Type B pancreatic cell (in vitro differentiated cells): ENCODE measurements at places on chromosomes 1 and 21.

DNA sequence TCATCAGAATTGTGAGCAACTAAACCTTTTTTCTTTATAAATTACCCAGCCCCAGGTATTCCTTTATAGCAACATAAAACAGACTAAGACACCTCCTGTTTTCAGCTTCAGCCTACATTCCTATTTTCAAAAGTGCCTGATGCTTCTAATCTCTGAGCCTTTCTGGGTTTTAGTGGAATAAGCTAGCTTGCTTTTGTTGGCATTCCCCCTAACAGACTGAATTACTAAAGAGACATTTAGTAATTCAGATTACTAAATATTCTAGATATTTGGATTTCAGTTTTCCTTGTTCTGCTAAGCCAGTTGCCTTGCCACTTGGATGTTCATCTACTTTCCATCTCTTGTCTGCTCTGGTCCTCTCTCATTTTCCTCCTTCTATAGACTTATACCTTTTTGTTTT lies 10.5 kb upstream of the GNG12 start:
- no peak for DNase-seq

- DNase-seq: no peak
Measured at GRCh38 chr1:244836584-244836983, 1.1 kb downstream of the COX20 start.

GRCh38 chr21:42670884-42671283 lies 17.5 kb downstream of the PDE9A start:
- DNase-seq: no peak

DNA sequence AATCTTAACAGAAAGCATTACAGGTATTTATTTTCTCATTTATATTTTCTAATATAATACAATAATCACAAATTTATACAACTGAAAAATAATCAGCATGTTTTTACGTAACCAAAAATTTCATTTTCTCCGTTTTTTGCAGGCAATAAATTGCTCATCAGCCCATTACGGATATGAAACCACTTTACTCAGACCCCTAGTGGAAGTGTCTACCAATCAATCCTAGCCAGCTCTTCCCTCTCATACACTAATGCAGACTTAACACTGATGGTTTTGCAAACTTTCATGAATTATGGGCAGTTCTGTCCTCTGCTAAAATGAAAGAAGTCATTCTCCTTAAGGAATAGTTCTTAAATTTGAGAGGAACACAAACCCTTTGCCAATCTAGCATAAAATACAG lies 124.7 kb downstream of the EIF4G3 start:
- no peak for DNase-seq

- no peak for DNase-seq
Measured at GRCh38 chr1:179124873-179125272, 43.0 kb downstream of the TOR3A start.

DNA sequence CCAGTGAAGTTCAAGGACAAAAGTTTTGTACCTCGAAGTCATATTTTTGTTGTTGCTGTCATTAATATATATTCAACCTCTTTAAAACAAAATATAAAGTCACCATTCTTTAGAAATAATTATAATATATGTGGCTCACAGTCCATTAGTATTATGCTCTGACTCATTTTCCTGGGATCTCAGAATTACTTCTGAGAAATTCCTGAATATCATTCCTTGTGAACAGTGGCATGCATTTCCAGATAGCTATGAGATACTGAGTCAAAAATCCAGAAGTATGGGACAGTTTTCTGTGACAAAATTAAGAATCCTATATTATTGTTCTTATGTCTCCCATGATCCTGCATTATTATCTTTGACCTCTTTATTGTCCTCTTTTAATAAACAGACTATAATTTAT lies 13.8 kb upstream of the RGS21 start:
- DNase-seq: no peak

DNA sequence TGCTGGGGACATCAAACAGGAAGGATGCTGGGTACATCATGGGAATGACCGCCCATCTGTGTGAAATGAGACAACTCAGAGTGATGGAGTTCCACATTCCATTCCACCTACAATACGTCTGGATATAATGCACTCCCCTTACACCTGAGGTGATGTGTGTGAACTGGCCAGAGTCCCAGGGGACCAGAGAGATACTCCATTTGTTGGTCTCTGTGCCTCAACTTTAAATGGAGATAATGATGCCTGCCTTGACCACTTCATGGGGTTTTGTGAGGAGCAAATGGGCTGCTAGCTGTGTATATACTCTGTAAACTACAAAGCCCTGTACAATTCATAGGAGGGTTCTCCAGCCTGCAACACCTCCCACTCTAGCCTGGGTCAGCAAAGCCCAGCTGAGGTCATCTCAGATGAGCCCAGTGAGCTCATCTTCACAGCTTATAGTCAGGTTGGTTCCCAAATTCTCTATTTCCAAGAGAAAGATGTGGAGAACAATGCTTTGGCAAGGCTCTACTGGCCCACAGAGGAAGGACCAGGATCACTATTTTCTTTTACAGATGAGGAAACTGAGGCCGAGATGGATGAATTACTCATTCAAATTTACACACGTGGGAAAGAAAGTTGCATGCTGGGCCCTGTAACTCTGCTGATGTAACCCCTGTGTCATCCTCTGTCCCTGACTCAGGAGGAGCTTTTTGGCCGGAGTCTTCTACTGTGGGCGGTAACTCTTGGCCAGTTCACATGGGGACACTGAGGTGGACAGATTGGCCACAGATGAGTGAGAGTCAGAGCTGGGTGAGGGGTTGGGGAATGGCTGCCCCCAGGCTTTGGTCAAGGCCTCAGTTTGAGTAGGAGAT lies 105.6 kb upstream of the GCLM start:
- no peak for DNase-seq

DNA sequence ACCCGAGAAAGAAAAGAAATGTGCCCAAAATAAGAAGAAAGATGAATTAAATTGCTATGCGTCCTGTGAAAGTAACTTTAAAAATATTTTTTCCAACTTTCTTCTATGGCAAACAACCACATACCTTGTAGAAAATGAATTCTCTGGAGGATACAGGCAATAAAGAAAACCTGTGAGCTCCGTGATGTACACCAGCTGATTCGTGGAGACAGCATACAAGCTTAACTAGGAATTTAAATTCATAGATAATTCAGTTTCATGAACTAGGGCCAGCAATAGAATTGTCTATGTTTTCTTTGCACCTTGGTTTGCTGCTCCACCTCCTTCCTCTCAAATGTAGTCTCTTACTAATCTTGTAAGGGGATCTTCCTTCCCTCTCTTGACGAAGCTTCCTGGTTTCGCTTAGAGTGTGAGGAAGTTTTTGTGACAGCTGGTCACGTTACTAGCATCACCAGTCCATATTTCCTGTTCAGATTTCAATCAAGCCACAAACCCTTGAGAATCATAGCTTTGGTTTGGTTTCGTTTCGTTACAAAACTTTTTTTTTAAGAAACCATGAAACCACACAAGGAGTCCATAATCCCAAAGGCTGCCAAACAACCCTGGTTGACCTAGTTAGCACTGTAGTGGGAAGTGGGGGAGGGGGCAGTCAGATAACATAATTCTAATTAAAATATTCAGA lies 35.8 kb downstream of the GREM2 start:
- DNase-seq: no peak

DNA sequence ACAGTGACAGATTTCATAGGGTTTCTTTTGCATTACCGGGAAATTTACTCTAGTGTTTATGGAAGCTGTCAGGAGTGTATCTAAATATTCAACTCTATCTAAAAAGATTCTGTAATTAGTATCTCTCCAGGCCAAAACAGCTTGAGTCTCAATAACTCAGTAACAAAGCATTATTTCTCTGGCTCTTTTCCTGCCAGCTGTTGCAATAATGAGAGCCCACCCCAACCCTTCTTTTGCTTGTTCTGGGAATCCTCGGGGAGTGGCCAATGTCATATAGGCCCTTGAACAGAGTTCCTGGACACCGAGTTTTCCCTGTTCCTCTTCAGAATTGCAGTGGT lies 120.1 kb upstream of the SGIP1 start:
- DNase-seq: no peak

GRCh38 chr1:92837062-92837461 lies 5.2 kb downstream of the RPL5 start:
- no peak for DNase-seq

- DNase-seq: no peak
Measured at GRCh38 chr1:205630651-205631009, 1.2 kb downstream of the ELK4 start.

DNA sequence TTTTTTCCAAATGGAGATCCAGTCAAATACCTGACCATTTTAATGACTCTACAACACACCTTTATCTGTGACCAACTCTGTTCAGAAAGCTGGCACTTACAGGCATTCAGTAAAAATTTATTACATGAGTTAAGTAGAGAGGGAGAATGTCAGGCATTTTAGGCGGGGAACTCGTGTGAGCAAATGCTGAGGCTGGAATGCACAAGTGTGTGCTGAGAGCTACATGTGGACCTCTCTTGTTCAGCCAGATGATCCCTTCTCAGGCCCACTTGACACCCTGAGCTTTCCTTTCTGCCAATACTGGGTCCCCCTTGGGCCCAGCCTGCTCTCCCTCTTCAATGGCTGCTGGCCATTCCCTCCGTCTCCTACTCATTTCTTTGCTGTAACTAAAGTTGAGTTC lies 11.7 kb downstream of the PPIH start:
- DNase-seq: no peak

GRCh38 chr21:36540700-36541099 lies 60.8 kb upstream of the CLDN14 start:
- DNase-seq: no peak

- no peak for DNase-seq
Measured at GRCh38 chr1:27397110-27397509, 4.7 kb downstream of the GPR3 start.

- DNase-seq: no peak
Measured at GRCh38 chr1:55117941-55118340, 78.6 kb downstream of the PCSK9 start.

- no peak for DNase-seq
Measured at GRCh38 chr1:2495546-2495945, 19.5 kb downstream of the PLCH2 start.

GRCh38 chr1:51316846-51317120 lies 13.6 kb downstream of the TTC39A start:
- no peak for DNase-seq

DNA sequence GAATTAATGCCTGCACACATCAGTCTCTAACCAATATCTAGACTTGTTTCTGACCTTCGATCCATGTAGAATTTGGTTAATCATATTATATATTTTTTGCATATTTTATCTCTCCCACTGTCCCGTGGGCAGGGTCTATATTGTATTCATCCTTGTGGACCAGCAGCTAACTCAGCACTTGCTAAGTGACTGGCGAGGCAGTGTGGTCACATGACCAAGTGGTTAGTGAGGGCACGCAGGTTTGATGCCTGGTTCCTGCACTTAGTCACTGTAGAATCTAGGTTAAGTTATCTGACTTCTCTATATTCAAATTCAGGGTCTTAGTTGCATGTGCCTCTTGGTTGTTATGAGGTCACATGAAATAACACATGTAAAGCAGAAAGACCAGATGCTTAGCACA lies 120.5 kb downstream of the UBE2U start:
- no peak for DNase-seq

DNA sequence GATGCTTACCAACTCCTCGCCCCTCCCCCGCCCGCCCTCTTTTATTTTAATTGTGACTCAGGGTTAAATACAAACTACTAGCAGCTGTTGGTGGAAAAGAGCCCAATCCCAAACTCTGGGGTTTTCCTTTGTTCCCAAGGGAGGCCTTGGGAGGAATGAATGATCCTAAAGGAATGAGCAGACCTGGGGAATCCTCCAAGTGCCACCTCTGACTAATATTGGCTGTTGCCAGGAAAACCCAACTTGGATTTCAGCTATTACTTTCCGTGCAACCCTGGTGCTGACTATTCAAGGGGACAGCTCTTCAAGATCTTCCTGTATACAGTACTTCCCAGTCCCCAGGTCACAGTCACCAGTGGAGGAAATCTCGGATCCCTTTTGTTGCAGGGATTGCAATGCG lies 1.3 kb upstream of the S100A10 start:
- DNase-seq: no peak

GRCh38 chr1:45722809-45723208 lies 27.6 kb downstream of the IPP start:
- DNase-seq: no peak

DNA sequence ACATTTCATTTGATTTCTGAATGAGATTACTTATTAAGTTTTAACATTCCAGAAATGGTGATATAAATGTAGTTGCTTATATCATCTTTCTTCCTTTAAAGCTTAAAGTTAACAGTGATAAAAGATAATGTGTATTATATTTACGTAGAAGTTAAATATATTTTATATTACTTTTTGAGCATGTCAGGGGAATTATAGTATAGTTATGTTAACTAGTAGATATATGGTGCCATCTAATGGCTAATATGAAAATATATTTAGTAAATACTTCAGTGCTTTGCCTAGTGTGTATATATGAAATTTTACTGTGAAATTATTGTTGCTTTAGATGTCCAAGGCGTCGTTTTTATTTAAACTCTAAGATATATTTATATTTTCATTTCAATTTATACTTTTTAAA lies 51.5 kb downstream of the SYT14 start:
- DNase-seq: no peak

- DNase-seq: no peak
Measured at GRCh38 chr1:180954005-180954800, 41.5 kb downstream of the KIAA1614 start.

DNA sequence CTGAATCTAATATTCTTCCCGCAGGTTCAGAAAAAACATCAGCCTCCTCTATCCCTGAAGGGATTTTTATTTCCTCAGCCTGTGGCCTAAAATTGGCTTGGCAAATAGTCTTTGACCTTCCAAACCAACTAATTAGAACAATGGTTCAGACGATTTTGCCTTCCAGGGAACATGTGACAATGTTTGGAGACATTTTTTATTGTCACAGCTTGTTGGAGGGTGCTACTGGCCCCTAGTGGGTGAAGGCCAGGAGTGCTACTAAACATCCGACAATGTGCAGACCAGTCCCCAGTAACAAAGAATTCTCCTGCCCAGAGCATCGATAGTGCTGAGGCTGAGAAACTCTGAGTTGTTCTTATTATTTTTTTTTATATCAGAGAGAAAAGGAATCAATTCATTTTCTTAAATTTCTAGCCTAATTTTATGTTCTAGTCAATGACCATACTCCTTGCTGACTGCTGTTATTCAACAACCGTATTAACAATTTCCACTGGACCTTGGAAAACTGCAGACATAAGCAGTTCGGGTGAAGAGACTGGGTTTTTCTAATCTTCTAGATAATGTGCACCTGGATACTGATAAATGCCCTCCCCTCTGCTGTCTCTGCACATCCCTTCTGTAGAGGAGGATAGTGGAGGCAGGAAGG lies 280.7 kb downstream of the LMX1A start:
- no peak for DNase-seq
